ENCODE measurements at places on chromosomes 2 and 18.
A peak's percentile ranks its signal among the peaks of the same experiment; 100 is the strongest.

DNA sequence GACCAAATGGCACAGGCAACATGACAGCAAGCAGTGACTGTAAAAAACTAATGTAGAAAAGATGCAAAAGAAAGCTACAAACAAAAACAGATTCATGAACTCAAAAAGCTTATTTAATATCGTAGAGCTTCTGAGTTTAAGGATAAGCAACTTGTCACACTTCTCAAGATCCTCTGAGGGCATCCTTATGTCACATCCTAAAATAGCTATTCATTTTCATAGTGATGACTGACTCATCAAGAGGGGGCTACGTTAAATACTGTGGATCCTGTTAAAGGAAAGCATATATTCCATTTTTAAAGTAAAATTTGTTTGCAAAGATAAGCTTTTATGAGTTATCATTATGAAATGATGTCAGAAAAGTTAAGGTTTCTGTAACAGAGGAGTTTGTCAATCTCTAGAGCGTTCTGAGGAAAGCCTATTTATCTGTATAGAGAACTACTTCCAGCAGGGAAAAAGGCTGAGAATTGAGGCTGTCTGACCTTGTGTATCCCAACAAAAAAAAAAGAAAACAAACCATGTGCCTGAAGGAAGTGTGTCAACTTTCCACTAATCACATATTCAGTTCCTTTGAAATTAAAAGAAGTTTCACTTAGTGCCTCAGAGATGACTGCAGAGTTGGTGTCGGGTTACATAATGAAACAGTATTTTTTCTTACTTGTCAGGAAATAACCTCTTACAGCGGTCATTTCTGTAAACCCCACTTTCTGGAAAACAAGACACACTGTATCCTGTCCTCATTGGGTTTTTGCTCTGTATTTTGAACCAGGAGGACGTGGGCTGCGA is 115.5 kb downstream of the ESCO1 start:
- DNase-seq = no peak

GRCh38 chr2:58137221-58137620 is 90.6 kb downstream of the VRK2 start:
- no peak for DNase-seq

DNA sequence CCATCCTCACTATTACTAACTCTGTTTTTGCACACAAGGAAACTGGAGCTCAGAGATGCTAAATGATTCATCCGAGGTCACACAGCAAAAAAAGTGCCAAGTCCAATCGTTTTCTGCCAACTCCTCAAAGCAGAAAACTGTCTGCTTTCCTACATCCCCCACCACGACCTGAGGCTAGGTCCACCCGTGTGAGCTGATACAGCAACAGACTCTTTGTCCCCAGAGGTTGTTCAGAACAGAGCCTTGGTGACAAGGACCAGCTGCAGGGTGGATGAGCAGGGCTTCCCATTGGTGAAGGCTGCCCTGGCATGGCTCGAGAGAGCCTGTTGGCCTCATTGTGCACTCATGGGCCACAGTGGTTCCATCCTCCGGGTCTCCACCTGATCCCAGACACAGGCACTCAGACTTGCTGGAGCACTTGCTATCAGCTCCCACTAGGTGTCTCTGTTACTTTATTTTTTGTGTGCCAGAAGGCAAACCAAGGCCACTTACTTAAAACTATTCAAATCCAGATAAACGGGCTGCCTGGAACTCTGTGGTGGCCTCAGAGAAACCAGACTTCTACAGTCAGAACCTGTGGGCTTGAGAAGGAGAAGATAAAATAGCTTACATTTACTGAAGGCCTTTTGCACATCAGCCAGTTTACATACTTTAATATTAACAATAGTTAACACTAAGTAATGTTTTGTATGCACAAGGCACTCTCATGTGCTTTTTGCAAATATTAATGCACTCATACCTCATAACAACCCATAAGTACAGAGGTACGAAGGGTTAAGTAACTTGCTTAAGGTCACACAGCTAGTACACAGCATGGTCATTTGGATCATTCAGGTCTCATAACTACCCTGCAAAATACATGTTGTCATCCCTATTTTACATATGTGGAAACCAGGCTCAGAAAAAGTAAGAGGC is 62.9 kb upstream of the CTIF start:
- peak; percentile 44 for DNase-seq

- no peak for DNase-seq
These were observed 253.7 kb downstream of the HNMT start for GRCh38 chr2:138217975-138218374.

DNA sequence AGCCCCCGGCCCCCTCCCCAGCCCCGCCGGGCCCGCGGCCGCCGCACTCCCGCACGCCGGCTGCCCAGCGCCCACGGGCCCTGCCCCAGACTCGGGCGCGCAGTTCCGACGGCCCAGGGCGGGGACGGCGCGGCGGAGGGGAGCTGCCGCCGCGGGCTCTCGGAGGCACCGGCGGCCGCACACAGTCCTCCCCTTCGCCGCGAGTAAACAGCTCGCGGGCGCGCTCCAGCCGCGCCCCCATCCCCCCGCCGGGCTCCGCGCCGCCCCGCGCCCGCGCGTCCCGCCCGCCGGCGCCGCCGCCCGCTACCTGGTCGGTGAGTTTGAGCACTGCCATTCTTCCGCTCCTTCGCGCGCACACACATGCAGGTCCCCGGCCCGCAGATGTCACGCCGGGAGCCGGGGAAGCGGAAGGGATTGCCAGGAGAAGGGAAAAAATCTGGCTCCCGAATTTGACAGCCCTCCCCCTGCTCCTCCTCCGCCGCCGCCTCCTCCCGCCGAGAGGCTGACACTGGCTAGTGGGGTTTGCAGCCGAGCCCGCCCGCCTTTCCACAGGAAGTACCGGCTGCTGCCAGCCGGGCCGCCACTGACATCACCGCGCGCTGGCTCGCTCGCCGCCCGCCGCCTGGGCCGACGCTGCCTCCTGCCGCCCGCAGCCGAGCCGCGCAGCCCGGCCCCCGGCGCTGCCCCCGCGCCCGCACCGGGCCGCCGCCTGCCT is at the start of gene ANKRD44:
ANKRD44 (minus strand) TSS at position 510 of the 715 bp plus-strand sequence; CDS start at position 334, 176 bp downstream.
- DNase-seq = peak; percentile 76

- no peak for DNase-seq
These were observed 24.2 kb upstream of the SERPINE2 start for GRCh38 chr2:224063298-224063648.

- no peak for DNase-seq
These were observed 238.6 kb downstream of the ZNF385B start for GRCh38 chr2:179622635-179623300.

GRCh38 chr2:145380436-145381017 is 860.6 kb upstream of the ZEB2 start:
- no peak for DNase-seq

DNA sequence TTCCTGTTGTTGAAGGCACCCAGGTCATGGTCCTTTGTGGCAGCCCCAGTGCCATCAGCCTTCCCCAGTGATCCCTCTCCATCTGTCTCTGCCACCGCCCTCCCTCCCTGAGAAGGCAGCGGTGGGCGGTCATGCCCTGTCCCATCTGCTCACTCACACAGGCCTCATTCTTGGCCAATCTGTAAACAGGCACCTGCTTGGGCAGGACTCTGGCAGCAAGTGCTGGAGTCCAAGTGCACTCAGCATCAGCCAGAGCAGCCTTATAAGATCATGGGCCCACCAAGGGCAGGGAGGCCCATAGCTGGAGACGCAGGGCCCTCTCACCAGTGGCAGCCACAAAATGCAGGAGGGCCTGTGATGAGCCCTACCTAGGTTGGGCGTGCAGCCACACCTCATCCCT is 140.9 kb downstream of the TWIST2 start:
- no peak for DNase-seq

- no peak for DNase-seq
These were observed 183.4 kb upstream of the RASGRP3 start for GRCh38 chr2:33292981-33293595.

DNA sequence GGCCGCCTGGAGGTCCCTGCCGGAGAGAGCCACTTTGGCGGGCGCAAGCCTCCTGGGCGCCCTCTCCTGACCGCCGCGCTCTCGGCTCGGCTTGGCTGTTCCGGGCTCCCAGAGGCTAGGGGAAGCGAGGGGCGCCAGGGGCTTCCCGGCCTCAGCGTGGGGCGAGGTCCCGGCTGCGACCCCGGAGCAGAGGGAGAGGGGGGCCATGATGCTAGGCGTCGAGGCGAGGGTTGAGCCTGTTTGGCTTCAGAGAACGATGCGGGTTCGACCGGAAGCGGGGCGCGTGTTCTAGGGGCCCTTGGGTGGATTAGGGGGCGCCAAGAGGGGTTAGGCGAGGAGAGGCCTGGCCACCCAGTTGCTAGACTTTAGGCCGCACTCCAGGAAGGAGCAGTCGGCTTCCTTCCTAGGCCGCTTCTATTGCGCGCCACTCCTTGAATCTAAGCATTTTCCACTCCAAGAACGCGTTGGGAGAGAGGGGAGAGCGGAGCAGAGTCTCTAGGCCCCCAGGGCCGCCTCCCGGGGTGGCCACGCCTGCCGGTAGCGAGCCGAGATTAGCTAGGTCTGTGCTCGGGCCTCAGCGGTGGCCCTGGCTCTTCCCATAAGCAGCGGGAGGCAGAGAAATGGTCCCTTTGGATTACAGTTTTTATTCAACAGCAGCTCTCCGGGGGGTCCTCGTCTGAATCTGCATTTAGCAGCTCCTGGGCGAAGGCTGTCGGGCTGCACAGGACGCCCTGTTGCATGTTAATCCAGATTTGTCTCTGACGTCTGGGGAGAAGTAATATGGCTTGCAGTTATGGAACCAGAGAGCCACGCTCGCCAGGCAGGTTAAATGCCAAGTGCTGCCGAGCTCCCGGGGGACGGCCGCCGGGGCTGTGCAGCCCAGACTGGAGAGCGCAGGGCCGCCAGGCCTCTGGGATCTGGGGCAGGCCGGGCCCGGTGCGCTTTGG is 11.3 kb downstream of the MEIS1 start:
- no peak for DNase-seq

DNA sequence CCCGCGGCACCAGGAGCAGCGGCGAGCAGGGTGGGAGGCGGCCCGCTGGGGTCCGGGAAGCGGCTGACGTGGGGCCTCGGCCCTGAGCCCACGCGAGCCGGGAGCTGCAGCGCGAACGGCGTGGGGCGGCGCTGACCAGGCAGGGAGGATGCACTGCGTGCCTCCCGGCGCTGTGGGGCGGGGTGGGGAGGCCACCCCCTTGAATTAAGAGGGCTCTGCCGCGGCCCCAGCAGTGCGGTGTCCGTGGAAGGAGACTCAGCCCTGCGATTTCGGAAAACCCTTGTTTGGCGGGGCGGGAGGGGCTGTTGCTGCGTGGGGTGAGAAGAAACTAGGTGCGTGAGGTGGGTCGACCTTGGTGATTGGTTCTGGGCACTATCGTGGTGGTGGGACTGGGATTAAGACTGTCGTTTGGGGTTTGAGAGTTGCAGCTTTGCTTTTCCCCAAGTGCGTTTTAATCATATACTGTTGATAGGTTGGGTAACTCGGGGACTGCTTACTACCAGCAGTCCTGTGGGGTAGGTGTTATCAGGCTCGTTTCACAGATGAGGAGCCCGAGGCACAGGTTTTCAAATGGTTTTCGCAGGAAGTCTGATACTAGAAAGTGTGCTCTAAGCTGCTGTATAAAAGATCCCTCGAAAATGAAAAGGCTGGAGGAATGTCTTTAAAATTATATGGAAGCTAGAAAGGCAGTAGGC is 722 bp downstream of the ACSL3 start:
- no peak for DNase-seq

GRCh38 chr18:62434798-62435197 is 88.0 kb upstream of the ZCCHC2 start:
- DNase-seq = no peak

GRCh38 chr18:75324686-75325257 is 102.7 kb downstream of the SMIM21 start:
- no peak for DNase-seq

Measured in CD14-positive monocyte (primary cell).